ENCODE measurements at places on chromosomes 16 and 17.

- DNase-seq, result no peak
Observed at GRCh38 chr17:60305141-60305540, 86.8 kb downstream of the USP32 start.

DNA sequence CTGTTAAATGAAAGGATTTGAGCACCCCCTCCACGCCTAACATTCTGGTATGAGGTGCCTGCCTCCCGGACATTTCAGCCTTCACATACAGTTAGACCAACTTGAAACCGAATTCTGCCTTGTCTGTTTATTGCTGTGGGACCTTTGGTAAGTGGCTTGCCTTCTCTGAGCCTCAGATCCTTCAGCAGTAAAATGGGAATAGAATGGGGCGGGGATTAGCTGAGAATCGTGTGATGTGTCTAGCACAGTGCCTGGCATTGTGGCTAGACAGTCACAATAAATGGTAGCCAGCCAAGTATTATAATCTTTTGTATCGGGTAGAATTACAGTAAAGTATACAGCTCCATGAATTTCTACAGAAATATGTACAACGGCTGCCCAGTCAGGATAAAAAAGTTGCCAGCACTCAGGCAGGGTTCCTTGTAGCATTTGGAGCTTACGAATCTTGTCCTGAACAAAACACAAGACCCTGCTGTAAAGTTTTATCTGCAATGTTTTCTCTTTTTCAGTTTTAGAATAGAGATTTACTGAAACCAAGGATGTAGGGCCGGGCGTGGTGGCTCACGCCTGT lies 786 bp downstream of the TMC7 start:
- DNase-seq, result no peak

- DNase-seq, result no peak
Observed at GRCh38 chr16:60553090-60553757, 1483.0 kb downstream of the CDH8 start.

DNA sequence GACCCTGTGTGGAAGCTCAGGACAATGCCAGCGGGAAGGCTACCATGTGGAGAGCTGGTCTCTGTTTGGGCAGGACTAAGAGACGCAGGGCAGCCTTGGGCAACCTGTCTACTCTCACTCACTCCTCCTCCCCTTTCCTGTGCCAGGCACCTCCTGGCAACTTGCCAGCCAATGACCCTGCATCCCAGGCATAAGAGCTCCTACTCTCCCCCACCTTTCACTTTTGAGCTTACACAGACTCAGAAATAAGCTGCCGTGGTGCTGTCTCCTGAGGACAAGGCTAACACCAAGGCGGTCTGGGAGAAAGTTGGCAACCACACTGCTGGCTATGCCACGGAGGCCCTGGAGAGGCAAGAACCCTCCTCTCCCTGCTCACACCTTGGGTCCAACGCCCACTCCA lies 2.6 kb downstream of the HBM start:
- no peak for DNase-seq

- no peak for DNase-seq
Observed at GRCh38 chr17:20216154-20216815, 207.1 kb downstream of the SPECC1 start.

DNA sequence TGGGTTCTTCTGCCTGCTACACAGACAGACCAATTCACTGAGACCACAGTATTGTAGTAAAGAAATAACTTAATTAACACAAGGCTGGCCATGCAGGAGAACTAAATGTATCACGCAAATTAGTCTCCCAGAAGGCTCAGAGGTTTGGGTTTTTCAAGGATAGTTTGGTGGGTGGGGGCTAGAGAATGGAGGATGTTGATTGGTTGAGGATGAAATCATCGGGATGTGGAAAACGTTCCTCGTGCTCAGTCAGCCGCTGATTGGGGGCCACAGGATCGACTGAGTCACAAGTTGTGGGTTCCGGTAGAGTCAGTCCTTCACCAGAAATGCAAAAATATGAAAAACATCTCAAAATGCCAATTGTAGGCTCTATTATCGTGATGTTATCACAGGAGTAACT lies 18.7 kb downstream of the RHOT1 start:
- DNase-seq, result no peak

All from activated CD4-positive, alpha-beta T cell treated with anti-CD3 and anti-CD28 coated beads for 4 hours (primary cell).